Heart left ventricle (tissue), 16 donors: ENCODE measurements at places on chromosomes 7 and 10. TPM values are rescaled to one million over a fixed set of nuclear protein-coding genes. Genes with fewer than 3 reads are reported as not detected.

GRCh38 chr7:19442016-19442785 is 266.6 kb downstream of the POLR1F start:
- no peak overlapping the region for H3K27ac ChIP-seq
- H3K36me3 ChIP-seq = no peaks in the 10 kb centered on the region
- DNase-seq = no peak

DNA sequence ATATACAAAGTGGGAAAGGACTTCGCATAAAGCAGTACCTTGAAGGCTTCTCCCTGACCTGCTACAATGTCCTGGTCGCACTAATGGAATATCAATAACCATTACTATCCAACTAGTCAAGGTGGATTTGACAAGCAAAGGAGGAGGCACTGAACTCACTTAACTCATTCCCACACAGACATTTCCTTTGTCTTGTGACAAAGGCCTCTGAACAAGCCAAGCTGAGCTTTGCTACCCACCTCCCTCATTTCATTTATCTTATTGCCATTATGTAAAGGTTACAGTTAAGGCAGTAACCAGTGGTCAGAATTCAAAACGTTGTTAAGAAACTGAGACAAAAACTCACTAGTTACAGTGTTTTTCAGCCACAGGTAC is 7.3 kb downstream of the ELMO1 start:
- no peaks in the 10 kb centered on the region for H3K27me3 ChIP-seq
- H3K36me3 ChIP-seq = no peaks in the 10 kb centered on the region
- peaks cover 9% of the 10 kb centered on the region for H3K4me1 ChIP-seq
- peak overlapping the region; percentile 82 for H3K27ac ChIP-seq
- no peak for DNase-seq

- H3K36me3 ChIP-seq = no peaks in the 10 kb centered on the region
- DNase-seq = no peak
- no peak overlapping the region for H3K4me3 ChIP-seq
- peaks cover 29% of the 10 kb centered on the region for H3K4me1 ChIP-seq
- H3K27me3 ChIP-seq = no peaks in the 10 kb centered on the region
These were observed 115.3 kb downstream of the ST7 start for GRCh38 chr7:117068511-117069145.

DNA sequence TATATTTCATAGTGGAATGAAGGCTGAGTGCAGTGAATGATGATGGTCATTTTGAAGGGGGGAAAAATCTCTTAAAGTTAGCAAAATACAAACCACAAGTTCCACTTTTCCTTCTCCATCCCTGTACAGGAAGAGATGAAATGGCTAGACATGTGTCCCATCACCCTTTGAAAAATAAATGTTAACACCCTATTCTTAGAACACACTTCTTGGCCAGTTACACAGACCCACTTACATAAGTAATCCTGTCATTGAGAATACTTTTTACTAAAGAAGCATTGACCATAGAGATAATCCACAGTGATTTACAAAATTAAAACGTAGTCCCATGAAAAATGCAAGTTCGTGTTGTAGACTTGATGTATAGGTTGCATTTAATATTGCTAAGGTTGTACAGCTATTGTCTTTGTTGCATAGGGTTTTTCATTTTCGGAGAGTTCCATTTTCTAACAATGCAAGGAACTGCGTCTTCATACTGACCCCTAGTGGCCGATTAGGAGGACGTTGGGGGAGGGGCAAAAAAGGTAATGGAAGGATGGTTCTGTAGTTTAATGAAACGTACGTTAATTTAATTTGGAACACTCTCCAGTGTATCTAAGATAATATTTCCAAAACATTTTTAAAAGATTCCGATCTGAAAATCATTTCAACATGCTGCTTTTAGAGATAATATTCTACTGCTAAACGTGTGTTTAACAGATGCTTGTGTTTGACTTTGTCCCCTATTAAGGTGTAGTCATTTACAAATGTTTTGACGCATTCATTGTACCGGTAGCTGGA is 60.9 kb downstream of the ARMC3 start:
- no peaks in the 10 kb centered on the region for H3K36me3 ChIP-seq
- H3K4me1 ChIP-seq = no peaks in the 10 kb centered on the region
- H3K4me3 ChIP-seq = no peak overlapping the region

DNA sequence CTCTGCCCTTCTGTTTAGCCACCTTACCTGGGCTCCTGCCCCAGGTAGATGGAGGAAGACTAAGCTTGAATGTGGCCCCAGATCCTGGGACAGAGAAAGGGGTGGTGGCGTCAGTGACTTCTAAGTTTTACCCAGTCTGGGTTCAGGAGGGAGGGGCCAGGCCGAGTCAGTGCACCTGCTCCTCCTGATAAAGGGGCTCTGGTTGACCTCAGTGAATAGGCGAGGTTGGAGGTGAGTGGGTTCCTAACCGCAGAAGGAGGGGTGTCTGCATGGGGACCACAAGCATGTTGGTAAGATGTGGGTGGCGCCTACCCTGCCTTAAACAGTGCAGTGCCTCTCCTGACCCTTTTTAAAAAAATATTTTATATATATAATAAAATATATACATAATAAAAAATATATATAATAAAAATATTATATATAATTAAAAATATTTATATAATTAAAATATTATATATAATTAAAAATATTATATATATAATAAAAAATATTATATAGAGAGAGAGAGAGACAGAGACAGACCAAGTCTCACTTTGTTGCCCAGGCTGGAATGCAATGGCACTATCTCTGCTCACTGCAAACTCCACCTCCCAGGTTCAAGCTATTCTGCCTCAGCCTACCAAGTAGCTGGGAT is 97.3 kb upstream of the GTF2I start:
- H3K36me3 ChIP-seq = peaks cover 37% of the 10 kb centered on the region
- no peaks in the 10 kb centered on the region for H3K27me3 ChIP-seq
- no peak overlapping the region for H3K27ac ChIP-seq
- H3K4me1 ChIP-seq = no peaks in the 10 kb centered on the region

- H3K27me3 ChIP-seq = no peaks in the 10 kb centered on the region
- H3K4me3 ChIP-seq = no peak overlapping the region
- DNase-seq = no peak
- H3K4me1 ChIP-seq = peaks cover 6% of the 10 kb centered on the region
These were observed 54.6 kb downstream of the ASB4 start for GRCh38 chr7:95540366-95540765.

GRCh38 chr7:54838175-54838910 is 79.3 kb upstream of the SEC61G start:
- H3K4me3 ChIP-seq = no peak overlapping the region
- DNase-seq = no peak
- H3K27me3 ChIP-seq = no peaks in the 10 kb centered on the region
- H3K4me1 ChIP-seq = peaks cover 40% of the 10 kb centered on the region

DNA sequence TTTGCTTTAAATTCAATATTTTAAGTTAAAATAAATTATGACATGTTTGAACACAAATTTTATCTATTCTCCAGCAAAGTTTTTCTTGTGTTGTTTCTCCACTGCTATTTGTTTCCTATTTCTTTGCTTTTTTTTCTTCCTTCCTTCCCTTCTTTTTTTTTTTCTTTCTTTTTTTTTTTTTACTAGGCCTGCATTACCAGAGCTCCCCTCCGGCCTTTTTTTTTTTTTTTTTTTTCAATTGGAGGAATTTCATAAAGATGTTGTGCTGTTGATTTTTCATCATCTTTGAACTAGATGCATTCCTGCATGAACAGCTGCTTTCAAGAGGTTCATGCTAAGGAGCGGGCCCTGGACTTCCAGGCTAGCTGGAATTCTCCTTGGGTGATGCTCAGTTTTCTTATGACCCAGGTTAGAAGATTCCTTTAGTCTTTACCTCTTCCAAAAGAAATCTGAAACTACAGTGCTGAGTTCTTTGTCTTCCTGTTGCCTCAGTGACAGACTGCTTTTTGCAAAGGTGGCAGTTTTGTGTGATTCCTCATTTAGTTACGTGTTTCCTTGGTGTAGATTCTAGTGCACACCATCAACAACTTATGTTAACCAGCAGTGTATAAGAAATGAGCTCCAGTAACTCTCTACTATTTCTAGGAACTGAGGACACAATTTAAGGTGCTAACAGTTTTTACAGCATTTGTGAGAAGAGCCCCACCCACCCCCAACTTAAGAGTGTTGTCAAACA is 4.8 kb upstream of the CAMK1D start:
- H3K36me3 ChIP-seq = no peaks in the 10 kb centered on the region
- no peaks in the 10 kb centered on the region for H3K27me3 ChIP-seq
- no peaks in the 10 kb centered on the region for H3K4me1 ChIP-seq
- H3K27ac ChIP-seq = no peak overlapping the region
- DNase-seq = no peak

- no peaks in the 10 kb centered on the region for H3K27me3 ChIP-seq
- no peak overlapping the region for H3K4me3 ChIP-seq
- H3K4me1 ChIP-seq = no peaks in the 10 kb centered on the region
- H3K27ac ChIP-seq = no peak overlapping the region
These were observed 150.4 kb upstream of the GNAI1 start for GRCh38 chr7:79984210-79984609.

The CYP2C19 gene
- total RNA-seq = not detected

The SVOPL gene
- total RNA-seq = not detected

DNA sequence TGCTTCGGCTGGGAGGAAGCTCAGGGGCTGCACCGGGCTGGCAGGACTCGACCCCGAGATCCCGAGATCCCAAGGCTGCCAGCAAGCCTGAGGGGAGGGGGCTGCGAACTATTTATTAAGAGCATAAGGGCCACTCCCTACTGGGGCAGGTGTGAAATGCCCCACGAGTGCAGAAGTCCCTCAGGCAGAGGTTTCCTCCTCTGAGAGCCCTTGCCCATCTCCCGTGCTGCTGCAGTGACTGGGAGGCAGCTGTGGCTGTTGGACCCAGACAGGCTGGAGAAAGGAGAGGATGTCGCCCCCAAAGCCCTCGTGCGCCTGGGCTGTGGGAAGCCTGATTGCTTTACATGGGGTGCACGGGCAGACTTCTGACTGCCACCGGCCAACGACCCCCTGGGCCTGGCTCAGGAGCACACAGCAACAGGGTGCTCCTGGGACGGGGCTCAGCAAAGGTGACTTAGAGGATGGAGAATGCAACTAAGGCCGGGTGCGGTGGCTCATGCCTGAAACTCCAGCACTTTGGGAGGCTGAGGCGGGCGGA is 39.8 kb downstream of the RGS10 start:
- DNase-seq = no peak
- H3K4me3 ChIP-seq = no peak overlapping the region
- no peaks in the 10 kb centered on the region for H3K36me3 ChIP-seq
- H3K27ac ChIP-seq = no peak overlapping the region
- no peaks in the 10 kb centered on the region for H3K4me1 ChIP-seq

DNA sequence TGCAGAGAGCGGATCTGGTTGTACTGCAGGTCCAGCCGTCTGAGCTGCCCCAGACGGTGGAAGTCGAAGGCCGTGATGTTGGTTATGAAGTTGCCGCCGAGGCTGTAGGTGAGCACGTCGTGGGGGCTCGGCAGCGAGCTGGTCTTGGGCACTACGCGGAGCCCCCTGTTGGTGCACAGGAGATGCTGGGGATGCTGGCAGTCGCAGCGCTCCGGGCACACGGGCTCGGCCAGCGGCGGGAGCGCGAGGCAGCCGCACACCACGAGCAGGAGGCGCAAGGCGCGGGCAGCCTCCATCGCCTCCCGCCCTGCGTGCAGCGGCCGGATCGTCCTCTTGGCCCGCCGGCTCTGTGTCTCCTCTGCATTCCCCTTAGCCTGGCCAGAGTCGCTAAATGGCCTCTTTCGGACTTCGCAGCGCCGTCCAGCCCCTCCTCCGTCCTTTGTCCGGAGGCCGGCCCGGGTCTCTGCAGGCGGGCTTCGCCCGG is 337 bp downstream of the TRIL start:
- peaks cover 39% of the 10 kb centered on the region for H3K4me1 ChIP-seq
- H3K27me3 ChIP-seq = peaks cover 48% of the 10 kb centered on the region
- H3K27ac ChIP-seq = peak overlapping the region; percentile 79
- DNase-seq = no peak
- H3K4me3 ChIP-seq = peak overlapping the region; percentile 72

- no peaks in the 10 kb centered on the region for H3K36me3 ChIP-seq
- DNase-seq = no peak
- peaks cover 16% of the 10 kb centered on the region for H3K4me1 ChIP-seq
- H3K27ac ChIP-seq = no peak overlapping the region
These were observed 101.0 kb upstream of the AGR3 start for GRCh38 chr7:16982640-16983350.

The NPC1L1 gene
- 0.14 TPM for total RNA-seq

The DYNC1I1 gene
- total RNA-seq = 46.4 TPM

The PNLIPRP2 gene
- total RNA-seq = not detected

DNA sequence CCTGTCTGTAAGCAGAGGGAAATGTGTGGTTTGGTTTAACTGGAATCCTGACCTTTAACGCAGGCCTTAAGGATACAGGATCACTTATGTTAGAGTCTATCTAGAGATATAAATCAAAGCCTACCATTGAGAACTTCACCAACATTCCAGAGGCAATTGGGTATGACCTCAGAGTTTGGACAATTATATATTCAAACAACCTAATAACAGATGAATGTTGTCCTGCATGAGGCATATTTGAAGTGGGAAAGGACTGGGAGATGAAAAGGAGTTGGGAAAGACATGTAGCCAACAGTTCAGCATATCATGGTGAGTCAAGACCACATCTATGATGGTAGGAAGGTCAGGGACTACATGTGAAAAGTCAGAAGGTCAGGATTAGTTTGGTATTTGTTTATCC is 274.2 kb downstream of the DOCK4 start:
- DNase-seq = no peak
- H3K27me3 ChIP-seq = no peaks in the 10 kb centered on the region
- H3K27ac ChIP-seq = no peak overlapping the region
- H3K36me3 ChIP-seq = peaks cover 23% of the 10 kb centered on the region
- no peak overlapping the region for H3K4me3 ChIP-seq

DNA sequence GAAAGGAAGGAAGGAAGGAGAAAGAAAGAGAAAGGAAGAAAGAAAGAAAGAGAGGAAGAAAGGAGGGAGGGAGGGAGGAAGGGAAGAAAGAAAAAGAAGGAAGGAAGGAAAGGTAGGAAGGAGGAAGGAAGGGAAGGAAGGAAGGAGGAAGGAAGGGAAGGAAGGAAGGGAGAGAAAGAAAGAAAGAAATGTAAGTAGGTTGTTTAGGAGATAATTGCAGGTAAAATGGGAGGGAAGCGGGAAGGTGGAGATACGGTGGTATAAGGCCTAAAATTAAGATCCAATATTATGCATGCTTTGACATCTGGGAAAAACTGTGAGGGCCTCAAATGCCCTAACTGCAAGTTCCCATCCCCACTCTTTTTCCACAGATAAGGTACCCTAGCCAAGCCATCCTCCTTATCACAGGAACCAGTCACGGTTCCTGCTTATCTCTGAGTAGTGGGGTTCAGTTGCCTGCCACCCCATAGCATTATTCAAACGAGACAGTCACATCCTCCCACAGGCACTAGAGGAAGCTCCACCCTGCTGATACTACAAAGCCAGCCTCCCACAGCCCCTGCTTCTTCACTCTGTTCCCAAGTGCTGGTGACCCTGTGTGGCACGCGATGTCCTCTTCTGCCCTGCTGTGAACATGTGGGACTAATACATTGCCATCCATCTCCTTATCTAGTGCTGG is 28.7 kb downstream of the ST8SIA6 start:
- H3K4me1 ChIP-seq = peaks cover 26% of the 10 kb centered on the region
- no peak for DNase-seq
- no peaks in the 10 kb centered on the region for H3K36me3 ChIP-seq
- H3K27me3 ChIP-seq = no peaks in the 10 kb centered on the region
- no peak overlapping the region for H3K27ac ChIP-seq

The A1CF gene
- not detected for total RNA-seq
